LNCaP clone FGC (cell line): ENCODE measurements at places on chromosomes 2 and 18.

DNA sequence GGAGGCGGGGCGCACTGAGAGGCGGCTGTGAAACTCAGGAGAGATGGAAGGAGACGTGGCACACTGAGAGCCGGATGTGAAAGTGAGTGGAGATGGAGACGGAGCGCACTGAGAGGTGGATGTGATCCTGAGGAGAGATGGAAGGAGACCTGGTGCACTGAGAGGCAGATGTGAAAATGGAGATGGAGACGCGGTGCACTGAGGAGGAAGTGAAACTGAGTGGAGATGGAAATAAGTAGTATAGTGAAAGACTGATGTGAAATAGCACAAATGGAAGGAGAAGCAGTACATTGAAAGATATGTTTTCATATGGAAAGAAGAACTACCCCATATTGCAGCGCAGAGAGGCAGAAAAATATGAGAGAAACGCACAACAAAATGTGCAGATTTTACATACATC lies 281.6 kb upstream of the RGPD4 start:
- DNase-seq = no peak

DNA sequence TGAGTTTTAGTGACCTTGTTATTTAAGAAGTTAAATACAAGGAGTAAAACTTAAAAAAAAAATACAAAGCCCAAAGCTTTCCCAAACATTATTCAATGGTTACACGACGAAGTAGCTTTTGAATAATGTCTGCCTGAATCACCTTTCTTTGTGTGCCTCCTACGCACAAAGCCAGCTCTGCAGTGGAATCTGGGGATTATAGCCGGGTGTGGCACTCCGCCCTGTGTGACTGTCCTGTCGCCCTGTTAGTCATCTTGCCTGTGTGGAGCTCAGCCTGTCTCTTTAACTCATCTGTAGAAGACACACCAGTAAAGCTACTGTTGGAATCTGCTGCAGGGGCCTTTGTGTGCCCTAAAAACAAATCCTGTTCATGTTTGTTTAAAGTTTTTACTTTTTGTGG lies 79.4 kb upstream of the TCF7L1 start:
- no peak for DNase-seq

GRCh38 chr2:30359644-30360167 lies 87.3 kb upstream of the LCLAT1 start:
- DNase-seq = no peak

GRCh38 chr2:115574667-115575066 lies 1132.2 kb downstream of the DPP10 start:
- DNase-seq = peak; percentile 28

- DNase-seq = no peak
These were observed 116.9 kb upstream of the UXS1 start for GRCh38 chr2:106311041-106311370.

DNA sequence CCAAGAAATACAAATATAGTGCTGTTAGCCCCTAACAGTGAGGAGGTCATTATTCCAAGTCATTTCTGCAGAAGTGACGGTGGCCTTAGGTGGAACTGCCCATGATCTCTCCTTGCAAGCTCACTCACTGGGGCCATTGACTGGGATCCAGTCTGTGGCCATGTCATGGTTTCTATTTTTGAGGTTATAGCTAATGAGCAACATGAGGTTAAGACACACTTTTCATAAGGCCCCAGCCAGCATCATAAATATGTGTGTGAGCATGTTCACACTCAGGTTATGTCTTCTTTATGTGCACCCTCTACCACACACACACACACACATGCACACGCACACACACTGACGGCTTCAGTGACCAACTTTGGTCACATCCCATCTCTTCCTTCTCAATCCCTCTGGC lies 484 bp downstream of the AFF3 start:
- no peak for DNase-seq

- no peak for DNase-seq
These were observed 4.5 kb downstream of the DYTN start for GRCh38 chr2:206713746-206714145.

DNA sequence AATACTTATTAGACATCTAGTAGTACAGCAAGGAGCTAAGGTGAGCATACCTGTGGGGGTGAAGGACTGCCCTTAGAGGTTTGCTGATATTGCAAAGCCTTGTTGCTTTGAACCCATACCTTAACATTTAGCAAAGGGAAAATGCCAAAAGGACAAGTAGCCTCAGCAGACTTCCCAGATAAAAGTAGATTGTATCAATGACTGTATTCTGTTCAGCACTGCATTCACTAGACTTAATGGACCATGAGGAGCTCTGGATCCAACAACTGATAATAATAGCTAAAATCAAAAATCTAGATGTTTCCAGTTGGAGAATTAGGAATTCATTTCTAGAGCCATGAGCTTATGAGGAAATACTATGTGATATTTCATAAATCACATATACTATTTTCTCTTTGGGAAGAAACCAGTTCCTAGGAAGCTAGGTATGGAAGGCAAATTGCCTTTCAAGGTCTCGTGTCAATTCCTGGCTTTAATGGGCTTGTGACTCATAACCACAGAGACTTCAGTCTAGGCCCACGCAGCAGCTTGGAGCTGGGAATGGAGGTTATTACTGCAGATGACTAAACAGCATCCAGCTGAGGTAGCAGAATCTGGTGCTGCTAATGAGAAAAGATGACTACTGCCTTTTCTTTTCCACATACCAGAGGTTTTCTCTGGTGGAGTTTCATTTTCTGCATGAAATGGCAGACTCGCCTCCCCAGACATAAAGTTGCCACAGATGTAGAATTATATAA lies 191.2 kb upstream of the NABP1 start:
- no peak for DNase-seq
